ENCODE measurements at places on chromosomes 5 and 9.

GRCh38 chr9:125495172-125496119 lies 211.6 kb downstream of the MAPKAP1 start:
- DNase-seq, result no peak

DNA sequence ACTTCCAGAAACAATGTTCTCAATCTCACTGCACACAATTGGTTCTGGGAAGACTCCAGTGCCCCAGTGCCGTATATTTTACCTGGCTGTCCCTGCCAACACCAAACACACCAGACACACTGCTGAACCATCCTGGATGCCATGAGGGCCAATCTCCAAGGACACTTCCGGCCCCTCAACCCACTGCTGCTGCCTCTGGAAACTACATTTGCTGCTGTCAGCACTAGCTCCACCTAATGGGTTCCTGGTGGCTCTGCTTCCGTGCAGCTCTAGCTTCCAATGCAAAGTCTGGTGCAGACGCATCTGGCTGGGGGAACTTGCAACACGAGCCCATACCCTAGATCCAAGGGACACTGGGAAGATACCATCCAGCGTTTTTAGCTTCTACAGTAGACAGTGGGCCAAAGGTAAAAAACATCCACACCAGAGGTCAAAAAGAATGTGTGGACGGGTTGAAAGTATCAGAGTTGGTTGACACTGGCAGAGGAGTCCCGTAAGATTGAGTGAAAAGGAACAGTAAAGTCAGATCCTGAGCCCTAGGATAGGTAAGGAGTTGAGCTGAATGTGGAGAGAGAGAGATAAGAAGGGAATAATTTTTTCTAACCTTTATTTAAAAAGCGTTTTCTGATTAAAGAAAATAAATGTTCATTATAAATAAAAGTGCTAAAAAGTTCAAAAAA lies 99.7 kb upstream of the KIF2A start:
- DNase-seq, result peak; percentile 71

GRCh38 chr5:73897893-73898292 lies 271.9 kb downstream of the ARHGEF28 start:
- DNase-seq, result no peak

GRCh38 chr9:89615661-89616060 lies 10.8 kb downstream of the GADD45G start:
- DNase-seq, result no peak

GRCh38 chr5:157312492-157312891 lies 46.6 kb downstream of the CYFIP2 start:
- peak; percentile 47 for DNase-seq

DNA sequence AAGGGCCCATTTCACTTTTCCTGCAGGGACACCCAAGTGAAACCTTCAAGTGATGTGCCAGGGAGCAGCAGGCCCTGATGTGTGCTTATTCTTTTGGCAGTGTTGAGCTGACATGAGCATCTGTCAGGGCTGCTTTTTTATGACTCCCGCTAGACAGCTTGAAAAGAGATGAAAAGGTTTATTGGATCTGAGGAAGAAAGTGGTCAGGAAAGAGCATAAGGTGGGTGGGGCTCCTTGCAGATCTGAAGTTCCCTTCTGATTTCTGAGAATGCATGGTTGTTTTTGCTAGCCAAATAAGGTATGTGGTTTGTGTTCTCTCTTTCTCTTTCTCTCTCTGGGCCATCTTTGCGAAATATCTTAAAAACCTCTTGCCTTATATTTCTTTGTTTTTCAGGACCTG lies 316.1 kb downstream of the DMRT2 start:
- DNase-seq, result peak; percentile 67

DNA sequence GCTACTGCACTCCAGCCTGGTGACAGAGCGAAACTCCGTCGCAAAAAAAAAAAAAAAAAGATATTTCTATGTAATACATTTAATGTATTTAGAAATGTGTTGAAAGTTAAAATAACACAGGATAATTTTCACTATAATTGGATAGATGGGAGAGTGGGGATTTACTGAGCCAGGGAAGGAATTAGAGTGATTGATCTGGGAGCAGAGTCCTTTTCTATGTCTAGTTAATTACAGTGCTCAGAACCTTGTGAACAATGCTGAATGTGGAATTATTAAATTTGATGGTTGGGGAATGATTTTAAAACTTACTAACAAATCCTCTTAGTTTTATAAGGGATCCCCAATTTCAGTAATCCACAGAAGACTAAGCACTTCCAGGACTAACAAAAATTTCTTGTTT lies 239.7 kb downstream of the CSNK1G3 start:
- no peak for DNase-seq

DNA sequence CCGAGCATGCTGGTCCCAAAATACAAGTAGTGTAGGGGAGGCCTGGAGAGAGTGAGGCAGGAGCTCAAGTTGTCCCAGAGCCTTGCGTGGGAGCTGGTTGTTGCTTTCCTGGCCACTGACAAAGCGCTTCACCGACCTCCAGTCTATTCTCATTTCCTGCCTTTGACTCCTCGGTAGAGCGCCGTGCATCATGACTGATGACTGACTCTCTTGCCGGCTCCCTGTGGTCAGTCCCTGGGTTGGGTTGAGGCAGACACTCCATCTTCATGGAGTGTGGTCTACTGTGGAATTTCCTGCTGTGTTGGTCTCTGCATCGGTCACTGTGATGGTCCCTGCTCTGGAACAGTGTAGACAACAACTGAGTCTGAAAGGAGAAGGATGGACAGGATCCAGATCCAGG lies 175.1 kb upstream of the S1PR3 start:
- DNase-seq, result no peak

DNA sequence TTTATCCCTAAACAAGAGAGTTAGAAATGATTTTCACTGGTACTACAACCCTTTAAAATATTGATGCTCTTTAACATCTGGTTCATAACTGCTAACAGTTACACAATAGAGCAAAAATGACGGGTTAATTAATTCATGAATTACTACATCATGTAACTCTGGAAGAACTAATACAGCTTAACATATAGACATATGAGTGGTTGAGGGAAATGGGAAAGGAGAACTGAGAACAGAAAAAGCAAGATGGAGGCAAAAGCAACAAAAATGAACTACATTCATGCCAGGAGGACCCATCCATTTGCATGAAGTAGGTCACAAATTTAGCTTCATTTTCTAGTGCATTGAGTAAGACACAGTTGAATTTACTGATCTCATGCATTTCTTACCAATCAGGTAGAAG lies 61.8 kb downstream of the C9 start:
- no peak for DNase-seq

DNA sequence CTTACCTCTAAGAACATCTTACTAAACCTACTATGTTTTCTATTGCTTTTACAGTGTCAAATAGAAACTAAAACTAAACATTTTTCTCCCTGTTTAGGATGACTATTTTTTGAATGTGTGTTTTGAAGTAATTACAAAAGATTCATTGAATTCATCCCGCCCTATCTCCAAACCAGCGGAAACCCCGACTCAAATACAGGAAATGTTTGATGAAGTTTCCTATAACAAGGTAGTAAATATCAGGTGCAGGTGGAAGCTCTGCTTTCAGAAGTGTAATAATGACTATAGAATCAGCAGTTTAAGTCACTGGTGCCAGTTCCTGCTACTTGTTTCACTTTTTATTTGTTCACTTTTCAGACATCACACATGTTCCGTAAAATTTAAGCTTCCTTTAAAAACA lies 20.0 kb downstream of the ERAP2 start:
- DNase-seq, result no peak

DNA sequence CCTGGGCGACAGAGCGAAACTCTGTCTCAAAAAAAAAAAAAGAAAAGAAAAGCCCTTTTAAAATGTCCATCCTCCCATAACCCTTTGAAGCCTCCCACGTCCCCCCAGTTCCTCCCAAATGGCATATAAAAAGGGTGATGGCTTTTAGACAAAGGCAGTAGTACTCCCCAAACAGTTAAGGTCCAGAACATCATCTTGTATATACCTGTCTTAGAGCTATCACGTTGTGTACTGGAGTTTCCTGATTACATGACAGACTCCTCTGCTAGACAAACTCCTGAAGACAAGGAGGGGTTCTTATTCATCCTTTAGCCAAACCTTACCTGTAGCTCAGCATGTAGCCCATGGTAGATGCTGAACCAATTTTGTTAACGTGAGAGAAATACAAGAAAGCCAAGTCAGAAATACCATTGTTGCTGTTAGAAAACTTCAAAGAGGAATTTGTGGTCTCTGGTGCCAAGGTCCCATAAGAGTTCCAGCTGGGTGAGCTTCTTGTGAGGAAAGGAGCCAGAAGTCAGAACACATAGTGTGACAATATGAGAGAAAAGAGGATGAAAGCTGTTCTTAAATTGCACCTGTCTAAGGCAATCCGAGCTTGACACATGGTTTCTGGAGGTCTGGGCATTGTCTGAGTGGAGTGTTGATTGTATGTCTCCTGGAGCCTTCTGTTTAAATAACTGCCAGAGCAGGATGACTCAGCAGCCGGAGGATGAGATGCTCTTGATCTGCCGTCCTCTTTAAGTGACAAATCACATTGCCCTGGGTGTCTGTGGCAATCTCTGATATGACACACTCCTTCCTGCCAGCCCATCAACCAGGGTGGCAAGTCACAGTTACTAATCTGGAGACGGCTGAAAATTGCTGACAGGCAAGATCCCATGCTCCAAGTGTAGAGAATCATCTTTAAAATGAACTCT lies 69.1 kb downstream of the ARRDC3 start:
- peak; percentile 94 for DNase-seq

DNA sequence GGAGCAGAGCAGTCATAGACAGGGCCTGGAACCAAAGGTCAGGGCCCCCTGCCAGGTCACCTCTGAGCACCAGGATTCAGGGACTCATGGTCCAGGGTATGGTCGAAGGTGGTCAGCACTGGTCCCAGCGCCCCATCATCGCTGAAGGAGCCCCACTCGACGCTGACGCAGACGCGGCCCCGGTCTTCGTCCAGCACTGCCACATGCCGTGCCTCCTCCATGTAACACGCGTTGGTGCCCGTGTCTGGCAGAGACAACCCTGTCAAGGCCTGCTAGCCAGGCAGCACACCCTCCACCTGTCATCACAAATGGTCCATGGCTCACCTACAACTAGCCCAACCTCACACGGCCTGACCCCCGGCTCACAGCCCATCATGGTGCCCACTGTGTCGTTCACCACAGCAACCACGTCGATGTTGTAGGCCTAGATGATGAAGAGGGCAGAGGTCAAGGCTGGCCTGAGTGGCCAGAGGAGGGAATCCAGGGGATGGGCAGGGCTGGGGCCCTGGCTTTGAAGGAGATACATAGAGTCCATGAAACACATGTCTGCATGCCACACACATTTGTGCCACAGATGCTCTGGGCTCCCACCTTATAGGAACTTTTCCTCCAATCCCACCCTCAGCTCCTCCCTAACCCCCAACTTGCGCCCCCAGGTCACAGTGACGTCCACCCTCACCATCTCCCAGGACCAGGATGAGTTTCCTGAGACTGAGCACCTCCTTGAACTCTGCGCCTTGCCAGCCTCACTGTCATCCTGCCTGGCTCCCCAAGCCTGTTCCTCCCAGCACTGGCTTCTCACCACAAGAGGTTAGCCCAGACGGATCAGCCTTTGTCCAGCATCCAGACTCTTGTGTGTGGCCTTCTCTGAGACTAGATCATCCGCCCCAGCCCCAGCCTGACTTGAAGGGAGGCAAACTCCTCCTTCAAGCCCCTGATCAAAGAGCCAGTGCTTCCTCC lies 9.5 kb downstream of the HK3 start:
- DNase-seq, result no peak

DNA sequence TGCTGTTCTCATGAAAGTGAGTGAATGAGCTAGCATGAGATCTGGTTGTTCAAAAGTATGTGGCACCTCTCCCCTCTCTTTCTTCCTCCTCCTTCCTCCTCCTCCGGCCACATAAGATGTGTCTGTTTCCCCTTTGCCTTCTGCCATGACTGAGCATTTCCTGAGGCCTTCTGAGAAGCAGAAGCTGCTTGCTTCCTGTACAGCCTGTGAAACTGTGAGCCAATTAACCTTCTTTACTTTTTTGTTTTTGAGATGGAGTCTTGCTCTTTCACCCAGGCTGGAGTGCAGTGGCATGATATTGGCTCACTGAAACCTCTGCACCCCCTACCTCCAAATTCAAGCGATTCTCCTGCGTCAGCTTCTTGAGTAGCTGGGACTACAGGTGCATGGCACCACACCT lies 6.1 kb downstream of the S100Z start:
- DNase-seq, result peak; percentile 72

GRCh38 chr5:96663608-96664007 lies 1.4 kb downstream of the CAST start:
- DNase-seq, result no peak

DNA sequence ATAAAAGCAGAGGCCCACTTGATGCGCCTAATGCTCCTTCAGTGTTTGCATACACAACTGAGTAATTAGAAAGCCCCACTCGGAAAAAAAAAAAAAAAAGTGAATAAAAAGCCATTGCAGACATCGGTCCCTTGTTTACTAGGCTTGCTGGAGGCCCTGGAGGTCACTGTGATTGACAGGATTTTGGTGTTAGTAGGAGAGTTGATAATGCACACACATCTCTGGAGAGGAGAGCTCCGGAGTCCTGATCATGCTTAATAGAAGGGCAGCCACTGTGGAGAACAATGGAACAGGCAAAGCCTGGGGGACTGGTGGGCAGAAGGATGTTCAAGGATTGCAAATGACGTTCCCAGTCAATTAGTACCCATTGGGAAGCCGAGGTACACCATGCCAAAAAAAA lies 152.5 kb downstream of the EFNA5 start:
- no peak for DNase-seq

Data from OCI-M1 (cell line).